ENCODE measurements at places on chromosomes 7 and 10.
A peak's percentile ranks its signal among the peaks of the same experiment; 100 is the strongest.

DNA sequence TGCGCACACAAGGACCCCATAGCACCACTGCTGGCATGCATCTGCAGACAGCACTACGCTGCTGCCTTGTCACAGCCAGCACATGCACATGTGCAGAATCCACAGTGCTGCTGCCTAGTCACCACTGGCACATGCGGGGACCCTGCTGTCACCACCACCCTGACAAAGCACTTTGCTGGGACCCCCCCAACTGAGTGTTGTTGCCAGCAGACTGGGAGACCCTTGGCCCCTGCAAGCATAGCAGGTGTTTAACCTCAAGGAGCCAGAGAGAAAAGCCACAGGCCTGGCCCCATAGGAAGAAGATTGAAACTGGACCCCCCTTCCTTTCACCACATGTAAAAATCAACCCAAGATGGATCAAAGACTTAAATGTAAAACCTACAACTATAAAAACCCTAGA lies 211.2 kb downstream of the ITGB1 start:
- DNase-seq: no peak

DNA sequence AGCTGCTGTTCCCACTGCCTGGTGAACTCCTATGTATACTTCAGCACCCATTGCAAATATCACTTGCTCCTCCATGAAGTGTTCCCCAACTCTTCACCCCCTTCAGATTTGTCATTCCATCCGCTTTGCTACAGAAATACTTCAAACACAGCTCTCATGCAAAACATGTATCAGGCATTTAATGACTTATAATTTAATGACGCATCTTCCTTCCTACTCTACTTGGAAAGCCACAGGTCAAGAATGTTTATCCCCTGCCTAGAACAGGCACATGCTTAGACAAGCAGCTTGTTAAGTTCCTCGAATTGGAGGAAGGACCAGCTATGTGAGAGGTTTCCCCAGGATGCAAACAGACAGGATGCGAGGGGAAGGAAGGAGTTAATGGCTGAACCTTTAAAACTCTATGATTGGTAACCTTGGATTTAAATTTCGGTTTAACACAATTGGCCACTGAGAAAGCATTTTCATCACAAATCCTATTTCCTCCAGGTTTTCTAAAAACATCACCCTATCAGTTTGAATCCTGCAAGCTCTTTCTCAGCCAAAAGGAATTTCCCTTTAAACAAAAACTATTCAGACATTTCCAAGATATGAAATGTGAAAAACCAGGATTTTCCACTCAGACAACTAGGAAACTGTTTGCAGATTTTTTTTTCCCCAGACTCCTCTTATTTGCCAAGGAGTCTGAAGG lies 11.5 kb downstream of the CREB3L2 start:
- no peak for DNase-seq

DNA sequence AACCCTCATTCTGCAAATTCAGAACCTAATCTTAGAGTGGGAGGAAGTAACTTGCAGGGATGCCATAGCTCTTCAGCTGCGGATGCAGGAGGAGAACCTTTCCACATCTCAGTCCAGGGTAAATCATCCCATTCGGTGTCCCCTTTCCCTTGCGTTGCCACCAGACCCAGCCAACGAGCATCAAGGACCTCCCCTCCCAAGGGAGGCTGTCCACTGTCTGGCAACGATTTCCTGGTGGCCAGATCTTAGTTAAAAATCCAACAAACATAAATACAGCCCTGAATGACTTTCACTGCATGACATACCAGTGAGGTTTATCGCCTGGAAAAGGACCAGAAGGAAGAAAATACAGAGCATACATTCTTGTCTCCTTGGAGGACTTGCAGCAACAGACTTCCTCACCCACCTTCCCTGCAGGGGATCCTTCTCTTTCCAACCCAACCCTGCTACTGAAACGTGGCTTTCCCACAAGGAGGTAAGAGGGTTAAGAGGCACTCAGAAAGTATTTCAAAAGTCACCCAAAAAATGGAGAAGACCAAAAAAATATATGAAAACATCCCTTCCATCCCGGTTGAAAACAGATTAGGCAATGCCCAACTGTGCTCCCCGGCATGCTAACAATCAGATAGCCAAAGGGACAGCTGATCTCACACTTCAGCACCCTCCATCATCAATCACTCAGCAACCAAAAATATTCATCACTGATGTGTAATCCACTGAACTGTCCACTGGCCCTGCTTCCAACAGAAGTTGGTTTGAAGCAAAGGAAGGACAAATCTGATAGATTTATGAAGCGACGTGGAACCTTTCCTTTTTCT lies 206.6 kb downstream of the TNS3 start:
- no peak for DNase-seq

- DNase-seq: no peak
Measured at GRCh38 chr7:140260352-140261104, 83.7 kb upstream of the KDM7A start.

DNA sequence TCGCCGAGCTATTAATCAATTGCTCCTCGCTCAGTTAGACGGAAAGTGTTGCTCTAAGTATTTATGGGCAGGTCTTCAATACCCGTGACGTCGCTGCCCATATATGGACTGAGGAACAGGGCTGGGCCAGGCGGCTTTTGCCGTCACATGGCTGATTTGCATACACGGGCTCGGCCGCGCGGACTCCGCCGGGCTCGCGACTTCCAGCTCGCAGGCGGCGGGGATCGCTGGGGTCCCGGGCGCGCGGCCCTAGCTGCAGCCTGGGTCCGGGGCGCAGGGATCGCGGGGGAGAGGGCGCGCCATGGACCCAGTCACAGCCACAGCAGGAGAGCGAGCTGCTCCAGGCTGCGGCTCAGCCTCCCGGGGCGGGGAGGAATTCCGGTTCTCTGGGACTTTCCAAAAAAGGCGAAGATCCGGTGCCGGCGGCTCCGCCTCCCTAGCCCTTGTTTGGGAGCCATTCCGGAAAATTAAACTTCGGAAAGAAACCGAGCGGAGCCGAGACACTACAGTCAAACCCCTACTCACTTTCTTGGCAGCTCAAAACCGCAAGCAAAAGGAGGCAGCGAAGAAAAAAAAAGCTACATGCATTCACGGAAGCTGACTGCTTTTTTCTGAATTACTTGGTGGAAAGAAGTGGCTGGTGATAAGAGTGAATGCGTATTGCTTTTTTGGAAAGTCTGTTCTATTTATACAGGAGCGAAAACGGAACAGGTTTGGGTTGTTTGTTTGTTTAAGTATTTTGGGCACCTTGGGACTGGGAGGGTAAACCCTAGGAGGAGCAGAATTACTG lies at the start of gene EGR2:
EGR2 (minus strand) TSS at position 36 of the 790 bp plus-strand sequence. CDS start 337 bp downstream, outside the sequence.
- DNase-seq: peak; percentile 94
